Activated naive CD4-positive, alpha-beta T cell (primary cell): ENCODE measurements at places on chromosomes 3 and 15.

- no peak for DNase-seq
Measured at GRCh38 chr3:193499136-193499770, 55.4 kb downstream of the ATP13A4 start.

DNA sequence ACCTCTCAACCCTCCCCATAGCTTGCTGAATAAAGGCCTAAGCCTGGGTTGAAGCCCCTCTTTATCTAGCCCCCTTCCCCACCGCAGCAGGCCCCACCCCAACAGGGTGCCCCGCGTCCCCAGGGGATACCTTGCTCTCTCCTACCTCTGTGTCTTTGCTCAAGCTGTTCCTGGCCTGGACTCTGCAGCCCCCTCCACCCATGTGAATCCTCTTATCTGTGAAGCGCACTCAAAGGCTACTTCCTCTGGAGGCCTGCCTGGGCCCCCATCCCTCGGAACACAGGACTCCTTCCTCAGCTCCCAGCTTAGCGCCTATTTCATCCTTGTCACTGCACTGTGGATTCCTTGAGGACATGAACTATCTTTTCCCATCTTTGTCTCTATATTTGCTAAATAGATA is 61.4 kb upstream of the HERC1 start:
- no peak for DNase-seq

DNA sequence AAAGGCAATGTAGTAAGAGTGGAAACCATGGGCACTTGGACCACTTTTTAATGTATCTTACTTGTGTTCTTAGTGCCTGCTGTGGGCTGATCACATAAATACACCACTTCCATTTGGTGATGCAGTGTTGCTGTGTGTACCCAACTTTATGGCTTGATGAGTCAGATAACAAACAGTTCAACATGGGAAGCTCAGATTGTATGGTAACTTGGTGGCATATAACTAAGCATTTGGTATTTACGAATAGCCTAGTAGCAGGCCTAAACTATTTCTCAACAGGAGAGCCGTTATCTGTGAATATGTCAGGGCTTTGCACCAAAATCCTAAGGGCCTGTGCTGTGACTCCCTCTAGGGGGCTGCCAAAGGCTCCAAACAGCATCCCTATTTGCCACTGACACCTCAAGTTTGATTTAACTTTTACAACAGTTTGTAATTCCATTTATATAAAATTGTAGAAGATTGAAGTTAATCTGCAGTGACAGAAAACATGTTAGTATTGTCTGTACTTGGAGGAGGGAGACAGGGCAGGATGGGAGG is 640.4 kb upstream of the CADM2 start:
- DNase-seq = no peak

GRCh38 chr3:12197475-12197874 is 38.8 kb upstream of the TIMP4 start:
- DNase-seq = no peak

- no peak for DNase-seq
Measured at GRCh38 chr15:40282147-40282868, 556 bp downstream of the ANKRD63 start.

DNA sequence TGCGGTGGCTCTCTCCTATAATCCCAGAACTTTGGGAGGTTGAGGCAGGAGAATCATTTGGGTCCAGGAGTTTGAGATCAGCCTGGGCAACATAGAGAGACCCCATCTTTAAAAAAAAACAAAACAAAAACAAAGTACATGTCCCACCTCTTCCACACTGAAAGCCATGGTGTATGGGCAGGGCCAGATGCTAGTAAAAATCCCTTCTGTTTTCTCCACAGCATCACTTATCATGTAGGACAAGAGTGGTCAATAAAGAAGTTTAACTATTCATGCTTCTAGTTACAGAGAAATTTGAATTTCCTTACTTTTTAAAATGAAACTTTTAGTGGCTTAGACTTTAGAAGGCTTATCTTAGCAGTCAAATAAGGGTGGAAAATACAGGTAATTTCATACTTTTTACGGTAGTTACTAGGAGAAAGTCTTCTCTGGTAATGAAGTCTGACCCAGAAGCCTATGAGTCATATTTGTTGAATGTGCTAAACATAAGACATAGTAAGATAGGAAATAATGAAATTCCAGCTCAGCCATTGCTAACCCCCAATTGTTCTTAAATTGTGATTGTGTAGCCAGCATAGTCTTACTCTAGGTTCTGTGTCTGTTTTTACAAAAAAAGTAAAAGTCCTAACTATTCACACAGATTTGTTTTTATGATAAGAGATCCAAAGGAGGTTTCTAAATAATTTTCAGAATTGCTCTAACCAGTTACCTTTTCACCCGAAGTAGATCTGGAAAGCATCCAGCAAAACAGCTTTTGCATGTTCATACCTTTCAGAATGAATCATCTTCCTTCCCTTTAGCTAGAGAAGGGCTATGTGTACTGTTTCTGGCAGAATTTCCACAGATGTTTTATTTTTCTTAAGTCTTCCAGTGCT is 16.4 kb upstream of the ZNF609 start:
- DNase-seq = no peak

- no peak for DNase-seq
Measured at GRCh38 chr3:154932633-154933032, 147.5 kb upstream of the MME start.

- no peak for DNase-seq
Measured at GRCh38 chr3:110710603-110711002, 361.0 kb upstream of the NECTIN3 start.

GRCh38 chr15:61841466-61841865 is 218.8 kb downstream of the VPS13C start:
- DNase-seq = no peak

GRCh38 chr3:186094696-186095425 is 14.0 kb downstream of the ETV5 start:
- DNase-seq = no peak

- no peak for DNase-seq
Measured at GRCh38 chr15:50289749-50290148, 24.2 kb upstream of the HDC start.
